Right renal pelvis (tissue), 4 donors: ENCODE measurements at places on chromosomes 6 and 20.

- no peak for DNase-seq
Measured at GRCh38 chr6:132465530-132466485, 47.1 kb downstream of the STX7 start.

DNA sequence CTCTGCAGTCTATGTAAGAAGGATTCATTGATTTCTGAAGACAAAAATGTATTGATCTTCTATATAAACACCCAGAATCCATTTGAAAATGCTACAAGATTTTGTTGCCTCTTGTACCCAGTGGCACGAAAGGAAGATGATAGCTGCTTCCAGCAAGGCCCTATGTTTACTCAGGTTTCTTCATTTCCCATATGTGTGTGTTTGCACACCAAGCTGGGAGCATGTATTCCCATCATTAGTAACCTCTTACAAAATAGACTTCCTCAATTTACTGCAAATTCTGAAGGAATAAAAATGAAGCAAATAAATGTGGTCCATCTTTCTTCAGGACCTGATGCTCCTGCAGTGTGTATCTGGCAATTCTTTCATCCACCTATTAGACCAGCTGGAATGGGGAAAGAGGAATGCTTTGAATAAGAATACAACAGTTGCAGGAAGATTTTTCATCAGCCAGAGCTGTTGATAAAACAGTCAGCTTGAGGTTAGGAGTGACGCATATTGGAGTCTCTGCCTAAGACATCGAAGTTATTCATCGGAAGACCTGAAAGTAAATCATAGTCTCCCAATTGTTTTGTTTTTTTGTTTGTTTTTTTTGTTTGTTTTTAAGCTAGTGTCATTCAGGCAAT lies 132.3 kb downstream of the PDE7B start:
- no peak for DNase-seq

DNA sequence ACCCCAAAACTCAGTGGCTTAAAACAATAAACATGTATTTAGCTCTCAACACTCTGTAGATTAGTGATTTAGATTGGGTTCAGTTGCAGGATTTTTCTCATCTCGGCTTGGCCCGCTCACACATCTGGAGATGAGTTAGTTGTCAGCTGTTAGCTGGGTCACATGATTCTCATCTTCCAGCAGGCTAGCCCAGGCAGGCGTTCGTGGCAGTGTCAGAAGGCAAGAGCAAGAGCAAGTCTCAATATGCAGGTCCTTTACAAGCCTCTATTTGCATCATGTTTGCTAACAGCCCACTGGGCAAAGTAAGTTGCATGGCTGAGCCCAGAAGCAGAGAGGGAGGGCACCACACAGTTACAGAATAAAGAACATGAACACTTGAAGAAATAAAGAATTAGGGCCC lies 83.6 kb upstream of the MYLIP start:
- DNase-seq: no peak

- DNase-seq: no peak
Measured at GRCh38 chr6:133463790-133464189, 222.6 kb downstream of the EYA4 start.

GRCh38 chr20:49513517-49513916 lies 31.0 kb upstream of the KCNB1 start:
- DNase-seq: no peak

- DNase-seq: no peak
Measured at GRCh38 chr6:133707456-133707855, 181.5 kb upstream of the TCF21 start.

DNA sequence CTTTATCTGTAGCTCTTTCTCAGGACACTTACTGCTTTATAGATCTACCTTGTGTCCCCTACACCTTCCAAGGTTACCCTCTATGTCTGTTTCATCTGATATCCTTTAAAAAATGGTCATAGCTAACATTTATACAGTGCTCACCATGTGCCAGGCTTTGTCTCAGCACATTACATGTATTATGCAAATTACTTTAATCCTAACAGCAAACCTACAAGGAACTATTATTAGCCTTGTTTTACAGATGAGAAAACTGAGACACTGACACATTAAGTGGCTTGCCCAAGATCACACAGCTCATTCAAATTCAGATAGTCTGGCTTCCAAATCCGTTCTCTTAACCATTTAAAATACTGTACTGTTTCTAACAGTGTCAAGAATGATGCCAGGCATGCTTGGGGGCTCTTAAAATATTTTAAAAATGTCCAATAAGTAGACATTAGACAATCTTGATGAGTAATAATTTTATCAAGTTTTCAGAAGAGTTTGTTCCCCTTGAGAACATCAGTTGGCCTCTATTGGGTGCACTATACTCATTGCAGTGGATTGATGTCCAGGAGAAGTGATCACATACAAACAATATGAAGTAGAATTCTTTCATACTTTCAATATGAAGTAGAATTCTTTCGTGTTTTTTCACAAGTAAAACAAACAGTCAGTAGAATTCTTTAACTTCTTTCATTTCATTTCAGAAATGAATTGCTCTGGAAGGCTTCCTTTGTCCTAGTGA lies 69.6 kb downstream of the DNAH8 start:
- no peak for DNase-seq

- no peak for DNase-seq
Measured at GRCh38 chr6:139372326-139373153, 1.9 kb downstream of the CITED2 start.

DNA sequence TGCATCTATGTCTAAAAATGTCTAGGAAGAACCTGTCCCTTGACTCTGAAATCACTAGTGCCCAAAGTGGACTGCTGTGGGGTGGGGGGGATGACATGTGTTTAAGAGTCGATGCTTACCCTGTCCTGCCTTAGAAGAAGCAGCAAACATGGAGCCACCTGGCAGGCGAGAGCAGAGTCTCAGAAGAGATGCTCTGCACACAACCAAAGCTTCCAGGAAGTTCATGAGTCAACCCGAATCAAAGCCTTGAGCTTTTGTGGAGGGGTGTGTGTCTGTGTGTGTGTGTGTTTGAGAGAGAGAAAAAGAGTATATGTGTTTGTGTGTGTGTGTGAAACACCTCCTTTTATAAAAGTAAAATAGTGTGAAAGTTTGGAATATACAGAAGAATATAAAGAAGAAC lies 269.9 kb downstream of the ALDH8A1 start:
- no peak for DNase-seq
